ENCODE measurements at places on chromosomes 1 and 21.

DNA sequence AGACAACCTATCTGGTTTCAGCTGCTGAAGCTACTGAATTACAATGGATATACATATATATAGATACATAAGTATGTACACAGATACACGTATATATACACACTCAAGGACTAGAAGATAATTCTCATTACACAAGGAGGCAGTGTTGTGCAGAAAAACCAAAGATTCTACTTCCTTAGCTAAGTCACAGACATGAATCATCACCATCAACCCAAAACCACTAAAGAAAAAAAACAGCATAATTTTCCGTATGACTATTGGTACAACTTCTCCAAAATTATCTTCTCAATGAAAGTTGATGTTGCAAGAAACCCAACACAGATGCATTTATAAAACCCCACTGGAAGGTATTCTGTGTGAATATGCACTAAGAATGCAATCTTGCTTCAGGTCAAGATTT is 36.8 kb upstream of the RPF1 start:
- DNase-seq = peak; percentile 9

GRCh38 chr1:1075148-1075935 is 1.2 kb upstream of the RNF223 start:
- no peak for DNase-seq

DNA sequence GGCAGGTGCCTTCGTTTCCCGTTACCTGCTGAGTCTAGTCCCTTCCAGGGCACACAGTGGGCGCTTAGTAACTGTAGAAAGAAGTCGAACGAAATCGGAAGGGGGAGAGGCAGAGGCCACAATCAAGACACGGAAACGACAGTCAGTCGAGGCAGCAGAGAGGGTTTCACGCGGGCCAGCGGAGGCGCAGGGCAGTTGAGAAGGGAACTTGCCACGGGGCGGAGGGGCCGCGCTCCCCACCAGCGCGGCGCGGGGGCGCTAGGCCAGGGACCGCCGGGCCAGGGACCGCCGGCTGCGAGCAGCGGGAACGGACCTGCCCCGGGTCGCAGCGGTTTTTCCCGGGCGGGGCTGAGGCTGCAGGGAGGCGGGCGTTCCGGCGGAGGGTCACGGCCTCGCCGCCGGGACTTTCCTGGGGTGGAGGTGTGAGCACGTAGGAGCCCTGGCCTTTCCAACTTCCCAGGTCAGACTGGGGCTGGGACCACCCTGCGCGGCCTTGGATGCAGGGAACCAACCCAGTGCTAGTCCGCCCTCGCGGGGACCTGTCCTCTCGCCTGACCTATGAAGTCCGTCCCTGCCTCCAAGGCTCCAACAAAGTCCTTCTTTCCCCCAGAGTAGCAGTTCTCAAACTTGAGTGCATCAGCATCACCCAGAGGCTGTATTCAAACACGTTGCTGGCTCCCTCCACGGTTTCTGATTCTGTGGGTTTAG is 150.1 kb upstream of the FGGY start:
- peak; percentile 50 for DNase-seq

DNA sequence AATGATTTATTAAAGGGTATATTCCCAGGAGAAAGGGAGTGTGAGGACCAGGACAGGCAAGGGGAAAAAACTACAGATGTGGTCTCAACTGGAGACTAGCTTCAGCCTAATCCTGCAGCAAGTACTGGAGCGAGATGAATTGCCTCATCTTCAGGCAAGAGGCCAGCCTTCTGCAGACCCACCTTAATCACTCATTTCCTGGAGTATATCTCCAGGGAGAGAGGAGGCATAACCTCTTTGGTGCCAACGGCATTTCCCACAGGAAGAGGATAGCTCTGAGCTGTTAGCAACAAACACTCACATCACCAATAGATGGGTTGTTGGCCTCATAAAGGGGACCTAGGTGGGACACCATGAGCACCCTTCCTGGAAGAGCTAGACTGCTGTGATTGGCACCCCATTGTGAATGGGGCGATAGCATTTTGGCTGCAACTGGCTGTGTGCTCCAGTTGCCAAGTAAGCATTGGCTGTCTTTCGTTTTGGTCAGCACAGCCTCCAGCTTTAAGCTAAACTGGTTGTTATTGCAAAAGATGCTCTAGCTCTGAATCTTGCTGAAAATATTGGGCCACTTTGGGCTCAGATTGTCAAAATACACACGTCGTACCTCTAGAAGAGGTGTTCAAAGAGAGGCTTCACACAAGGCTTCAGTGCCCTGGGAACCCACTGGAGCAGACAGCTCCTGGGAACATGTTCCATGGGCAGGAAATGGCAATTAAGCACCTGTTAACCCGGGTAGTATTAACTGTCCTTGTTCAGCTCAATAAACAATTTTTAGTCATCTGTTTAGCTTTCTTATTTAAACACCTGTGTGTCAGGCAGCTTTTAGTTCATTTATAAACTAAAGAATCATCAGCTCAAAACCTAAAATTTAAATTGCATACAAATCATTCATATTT is 314.8 kb upstream of the C1orf87 start:
- DNase-seq = no peak

GRCh38 chr1:201456499-201457309 is 12.3 kb downstream of the PHLDA3 start:
- no peak for DNase-seq

- no peak for DNase-seq
These were observed 5.9 kb downstream of the PKLR start for GRCh38 chr1:155295183-155295941.

GRCh38 chr1:245090491-245091090 is 64.2 kb upstream of the KIF26B start:
- DNase-seq = no peak

DNA sequence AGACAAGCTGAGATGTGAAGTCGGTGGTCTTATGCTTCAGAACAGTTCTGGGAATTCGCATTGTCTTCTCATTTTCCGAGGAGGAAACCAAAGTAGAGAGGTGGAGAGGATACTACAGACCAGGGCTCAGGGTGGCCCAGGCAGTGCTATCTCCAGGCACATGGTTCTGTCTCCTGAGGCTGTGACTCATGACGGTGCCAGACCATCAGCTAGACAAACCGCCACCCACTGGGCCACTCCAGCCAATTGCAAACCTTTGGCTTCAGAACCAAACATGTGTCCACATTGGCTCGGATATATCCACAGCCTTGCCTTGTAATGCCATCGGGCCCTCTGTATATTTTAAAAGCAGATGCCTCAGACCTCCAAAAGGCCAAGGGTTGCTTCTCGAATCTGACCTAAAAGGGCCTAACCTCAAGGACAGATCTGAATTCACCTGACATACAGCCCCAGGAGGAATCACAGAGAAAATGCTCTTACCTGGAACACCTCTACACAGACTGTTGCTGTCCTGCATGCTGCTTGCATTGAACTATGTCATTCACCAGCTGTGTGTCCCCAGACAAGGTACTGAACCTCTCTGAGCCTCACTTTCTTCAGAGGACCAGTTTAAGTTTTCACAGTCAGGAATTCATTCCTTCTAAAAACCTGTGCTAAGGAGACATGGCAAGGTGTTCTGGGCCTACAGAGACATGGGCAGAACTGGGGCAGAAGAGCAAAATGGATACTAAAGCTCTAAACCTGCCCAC is 224.9 kb upstream of the JUN start:
- no peak for DNase-seq

GRCh38 chr1:94873520-94874351 is 53.2 kb downstream of the CNN3 start:
- no peak for DNase-seq

DNA sequence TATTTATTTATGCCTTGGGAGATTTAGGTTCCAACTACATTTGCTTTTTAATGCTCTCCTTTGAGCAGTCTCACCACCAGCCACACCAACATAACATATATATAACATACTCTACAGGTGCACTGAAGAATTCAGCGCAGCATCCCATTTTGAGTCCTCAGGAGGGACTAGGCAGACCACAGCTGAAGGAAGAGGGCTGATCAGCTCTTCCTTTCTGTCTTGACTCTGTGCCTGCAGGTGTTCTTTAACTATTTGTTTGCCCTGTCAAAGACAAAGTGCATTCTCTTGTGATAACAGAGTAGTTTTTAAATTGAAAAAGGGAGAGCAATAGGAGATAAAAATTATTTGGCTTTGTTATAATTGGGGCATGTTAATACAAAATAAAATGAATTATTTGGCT is 17.0 kb downstream of the HIPK1 start:
- peak; percentile 33 for DNase-seq

GRCh38 chr1:221439008-221439746 is 302.7 kb downstream of the DUSP10 start:
- DNase-seq = peak; percentile 43

GRCh38 chr1:236545621-236546169 is 21.9 kb downstream of the LGALS8 start:
- DNase-seq = peak; percentile 30

DNA sequence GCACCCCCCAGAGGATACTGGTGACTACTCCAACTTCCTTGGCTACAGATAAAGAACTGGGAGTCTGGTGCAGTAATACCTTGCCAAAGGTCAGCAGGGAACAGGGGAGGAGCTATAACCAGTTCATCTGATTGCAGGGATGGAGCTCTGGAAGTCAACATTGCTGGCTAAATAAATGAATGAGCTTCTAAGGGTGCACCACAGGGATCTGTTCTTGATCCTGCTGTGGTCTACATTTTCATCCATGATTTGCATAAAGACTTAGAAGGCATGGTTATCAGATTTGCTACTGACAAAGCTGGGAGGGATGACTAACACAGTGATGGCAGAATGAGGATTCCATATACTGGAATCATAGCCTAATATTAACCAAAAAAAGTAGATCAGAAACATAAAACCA is 18.3 kb downstream of the PLEKHA6 start:
- no peak for DNase-seq

DNA sequence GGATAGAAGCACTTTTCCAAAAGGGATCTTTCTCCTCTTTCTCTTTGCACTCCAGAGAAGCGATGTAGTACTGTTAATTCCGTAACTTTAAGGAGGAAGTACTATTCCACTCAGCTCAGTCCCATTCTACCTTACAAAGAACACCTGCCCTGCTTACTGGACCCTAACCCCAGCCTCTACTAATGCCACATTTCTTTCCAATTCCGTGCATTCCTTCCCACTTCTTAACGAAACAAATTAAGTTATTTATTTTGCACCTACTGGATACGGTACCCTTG is 511 bp downstream of the NDC1 start:
- DNase-seq = no peak

GRCh38 chr1:165753934-165754333 is 14.7 kb downstream of the TMCO1 start:
- no peak for DNase-seq

DNA sequence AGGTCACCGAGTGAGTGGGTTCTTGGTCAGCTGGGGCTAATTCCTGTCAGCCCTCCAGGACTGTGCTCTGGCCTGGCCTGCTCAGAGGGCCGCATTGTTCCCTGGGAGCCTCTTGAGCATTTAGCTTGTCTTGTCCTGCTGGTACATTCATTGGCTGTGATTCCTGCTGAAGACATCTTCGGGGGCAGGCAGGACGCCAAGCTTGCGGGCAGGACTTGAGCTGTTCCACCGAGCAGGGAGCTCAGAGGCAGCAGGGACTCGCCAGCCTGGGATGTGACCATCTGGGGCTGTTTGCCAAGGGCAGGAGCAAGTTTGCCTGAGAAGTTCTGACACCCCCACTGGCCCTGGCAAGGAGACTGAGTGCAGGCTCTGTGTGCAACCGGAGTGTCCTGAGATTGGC is 7.0 kb upstream of the SLC26A9 start:
- no peak for DNase-seq

GRCh38 chr1:240199758-240200645 is 108.3 kb downstream of the FMN2 start:
- DNase-seq = no peak
